Activated CD4-positive, alpha-beta T cell treated with anti-CD3 and anti-CD28 coated beads, Interleukin-2, amount 10 ng/mL, durations not matched to agents 7 days and 5 days (primary cell): ENCODE measurements at places on chromosomes 1 and 21. TPM values are rescaled to one million over a fixed set of nuclear protein-coding genes. Genes with fewer than 3 reads are reported as not detected.

Gene ATP6V1G3
- not detected for total RNA-seq

Gene ZNF691
- total RNA-seq = 10.8 TPM

Gene ANKRD35
- total RNA-seq = 0.42 TPM

Gene CYP4A22
- total RNA-seq = not detected

Gene LDLRAD2
- not detected for total RNA-seq

Gene JAK1
- total RNA-seq = 212 TPM

Gene ZFP69B
- total RNA-seq = 3.0 TPM

GRCh38 chr21:36723371-36723881 lies 24.5 kb downstream of the SIM2 start:
- DNase-seq = no peak

GRCh38 chr1:178962853-178963711 lies 62.6 kb upstream of the FAM20B start:
- DNase-seq = no peak

DNA sequence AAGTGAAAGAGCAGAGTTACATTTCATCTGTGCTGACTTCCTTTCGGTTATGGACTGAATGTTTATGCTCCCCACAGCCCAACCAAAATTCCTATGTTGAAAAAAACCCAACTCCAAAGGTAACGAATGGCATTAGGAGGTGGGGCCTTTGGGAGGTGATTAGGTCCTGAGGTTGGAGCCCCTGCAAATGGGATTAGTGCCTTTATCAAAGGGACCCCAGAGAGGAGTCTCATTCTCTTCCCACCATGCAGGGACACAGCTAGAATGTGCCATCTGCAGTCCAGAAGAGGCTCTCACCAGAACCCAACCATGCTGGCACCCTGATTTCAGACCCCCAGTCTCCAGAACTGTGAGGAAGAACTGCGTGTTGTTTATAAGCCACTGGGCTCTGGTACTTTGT lies 199.3 kb downstream of the TOMM20 start:
- no peak for DNase-seq

DNA sequence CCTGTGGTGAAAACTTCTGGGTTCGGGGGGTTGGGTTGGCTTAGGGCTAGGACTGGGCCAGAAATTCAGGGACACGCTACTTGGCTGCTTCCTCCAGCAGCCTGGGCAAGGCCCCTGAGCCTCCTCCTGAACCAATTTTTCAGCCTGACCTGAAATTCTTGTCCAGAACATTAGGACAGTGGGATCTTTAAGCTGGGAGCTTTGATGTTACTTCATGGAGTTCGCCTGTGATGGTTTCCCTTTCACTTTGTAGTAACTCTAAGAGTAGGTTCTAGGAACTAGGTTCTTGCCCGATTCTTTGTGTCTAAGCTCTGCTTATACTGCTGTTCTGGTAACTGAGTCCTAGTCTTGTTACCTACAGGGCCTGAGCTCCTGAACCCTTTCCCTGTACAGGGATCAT lies 75.3 kb downstream of the S1PR1 start:
- peak; percentile 28 for DNase-seq
